Caco-2 (cell line): ENCODE measurements at places on chromosomes 13 and 19. TPM values are rescaled to one million over a fixed set of nuclear protein-coding genes. Genes with fewer than 3 reads are reported as not detected.

Gene LCP1
- total RNA-seq: 32.1 and 37.8 TPM in 2 replicates

Gene ATP8B3
- 0.28 and 0.45 TPM in 2 replicates for total RNA-seq

Gene SRRM5
- 0.81 and 1.0 TPM in 2 replicates for total RNA-seq

Gene CPT1C
- 1.9 and 2.0 TPM in 2 replicates for total RNA-seq

Gene PLIN4
- 0.09 and 0.21 TPM in 2 replicates for total RNA-seq

Gene ZFP14
- 3.5 and 4.0 TPM in 2 replicates for total RNA-seq

Gene NXNL1
- total RNA-seq: not detected in 2 replicates

Gene KLK15
- total RNA-seq: not detected in 2 replicates

Gene PRKCG
- total RNA-seq: 1.7 and 2.6 TPM in 2 replicates

Gene IGLON5
- not detected in 2 replicates for total RNA-seq

DNA sequence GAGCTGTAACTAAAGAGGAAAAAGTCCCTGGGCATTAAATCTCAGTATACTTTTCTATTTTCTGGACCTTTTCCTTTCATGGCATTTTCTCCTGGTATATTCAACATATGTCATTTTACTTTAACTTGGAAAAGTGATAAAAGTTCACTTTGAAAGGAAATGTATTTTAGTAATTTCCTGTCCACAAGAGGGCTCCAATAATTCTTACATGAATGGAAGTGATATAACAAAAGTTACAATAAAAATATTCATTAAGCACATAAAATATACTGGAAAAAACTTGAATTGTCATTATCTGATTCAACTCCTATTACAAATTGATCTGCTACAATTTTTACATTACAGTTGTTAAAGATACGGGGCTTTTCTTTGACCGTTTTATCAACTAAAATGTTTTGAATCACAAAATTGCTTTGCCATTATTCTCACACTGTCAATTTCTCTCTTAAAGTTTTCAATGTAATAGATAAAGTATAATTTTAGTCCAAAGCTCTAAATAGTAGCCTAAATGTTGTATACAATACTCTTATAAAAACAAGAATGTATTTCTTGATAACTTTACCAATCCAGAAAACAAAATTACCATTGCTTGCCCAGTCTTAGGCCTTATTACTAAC is 4.9 kb downstream of the UBL3 start:
- DNase-seq: no peak

DNA sequence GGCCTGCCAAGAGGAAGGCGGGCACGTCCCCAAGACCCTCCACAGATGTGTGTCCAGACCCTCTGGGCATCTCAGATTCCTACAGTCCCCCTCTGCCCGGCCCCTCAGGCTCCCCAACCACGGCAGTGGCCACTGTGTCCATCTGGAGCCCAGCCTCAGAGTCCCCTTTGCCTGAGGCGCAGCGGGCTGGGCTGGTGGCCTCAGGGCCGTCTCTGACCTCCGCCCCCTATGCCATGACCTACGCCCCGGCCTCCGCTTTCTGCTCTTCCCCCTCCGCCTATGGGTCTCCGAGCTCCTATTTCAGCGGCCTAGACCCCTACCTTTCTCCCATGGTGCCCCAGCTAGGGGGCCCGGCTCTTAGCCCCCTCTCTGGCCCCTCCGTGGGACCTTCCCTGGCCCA is 17.7 kb downstream of the CRX start:
- DNase-seq: no peak

DNA sequence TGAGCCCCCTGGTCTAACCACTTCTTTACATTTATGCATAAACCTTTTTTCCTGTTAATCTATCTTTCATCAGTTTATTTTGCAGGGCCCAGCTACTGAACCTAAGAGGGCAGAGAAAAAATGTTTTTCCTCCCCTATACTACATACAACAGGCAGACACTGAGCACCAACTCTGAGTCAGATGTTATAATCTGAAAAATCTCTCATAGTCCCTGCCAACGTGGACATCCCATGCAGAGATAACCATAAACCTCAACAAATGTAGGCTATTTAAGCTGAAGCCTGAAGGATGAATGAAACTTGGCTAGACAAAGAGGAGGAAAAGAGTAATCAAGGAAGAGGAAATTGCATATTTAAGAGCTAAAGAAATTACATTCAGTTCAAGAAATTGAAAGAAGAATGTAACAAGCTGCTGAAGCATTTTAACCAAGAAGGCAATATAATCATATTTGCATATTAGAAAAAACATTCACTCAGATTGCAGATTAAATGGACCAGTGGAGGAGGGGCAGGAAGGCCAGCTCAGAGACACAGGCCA is 2.6 kb downstream of the NEK3 start:
- no peak for DNase-seq

DNA sequence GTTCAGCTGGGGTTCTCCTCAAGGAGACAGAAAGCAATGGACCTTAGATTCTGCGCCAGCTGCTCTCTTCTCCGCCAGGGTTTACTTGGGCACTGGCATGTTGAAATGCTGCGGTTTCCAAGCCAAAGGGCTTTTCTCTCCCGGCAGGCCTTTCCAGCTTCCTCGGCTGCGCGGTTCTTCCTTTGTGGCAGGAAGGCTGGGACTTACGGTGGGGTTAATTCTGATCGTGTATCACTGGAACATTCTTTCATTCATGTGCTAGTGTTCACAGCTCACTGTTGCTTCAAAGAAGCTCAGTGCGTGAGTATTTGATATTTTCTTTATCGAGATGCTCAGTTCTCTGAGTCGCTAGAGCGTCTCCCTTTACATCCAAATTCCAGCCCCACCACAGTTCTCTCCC is 723.2 kb downstream of the UQCRFS1 start:
- no peak for DNase-seq

GRCh38 chr13:68410007-68410406 is 1179.9 kb upstream of the PCDH9 start:
- DNase-seq: no peak

- DNase-seq: no peak
Observed at GRCh38 chr13:30276178-30276577, 31.2 kb downstream of the KATNAL1 start.

DNA sequence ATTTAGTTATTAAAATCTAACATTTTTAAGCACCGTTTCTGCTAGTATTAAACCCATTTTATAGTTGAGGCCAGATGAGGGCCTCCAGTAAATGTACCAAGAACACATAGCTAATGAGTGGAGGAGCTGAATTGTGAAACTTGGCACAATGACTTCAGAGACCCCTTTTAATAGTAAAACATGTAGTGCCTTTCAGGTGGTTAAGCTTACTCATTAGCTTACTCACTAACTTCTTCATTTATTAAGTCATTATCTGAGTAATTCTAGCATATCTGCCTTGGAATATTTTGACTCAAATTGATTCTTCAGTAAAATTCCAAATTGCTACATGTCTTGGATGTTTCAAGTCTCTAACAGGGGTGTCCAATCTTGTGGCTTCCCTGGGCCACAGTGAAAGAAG is 735.2 kb downstream of the LIG4 start:
- DNase-seq: no peak

GRCh38 chr19:3499738-3500428 is 591 bp downstream of the DOHH start:
- no peak for DNase-seq

GRCh38 chr13:54949735-54950134 is 1921.1 kb downstream of the OLFM4 start:
- DNase-seq: no peak

DNA sequence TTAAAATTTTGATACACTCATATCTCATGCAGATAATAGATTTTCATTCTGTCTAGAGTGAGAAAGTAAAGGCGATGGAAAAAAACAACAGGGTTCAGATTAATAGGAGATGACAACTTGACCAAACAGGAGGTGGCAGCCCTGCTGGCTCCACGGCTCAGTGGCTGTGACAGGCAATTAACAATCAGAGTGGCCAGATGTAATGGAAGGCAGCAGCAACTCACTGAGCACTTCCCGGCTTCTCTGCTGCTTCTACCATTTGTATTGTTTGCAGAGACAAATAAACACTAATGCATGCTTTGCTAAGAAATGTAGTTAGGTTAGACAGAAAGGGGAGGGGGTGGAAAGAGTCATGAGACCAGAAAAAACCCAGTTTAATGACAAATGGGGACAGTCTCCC is 473.0 kb upstream of the SLC10A2 start:
- DNase-seq: no peak

DNA sequence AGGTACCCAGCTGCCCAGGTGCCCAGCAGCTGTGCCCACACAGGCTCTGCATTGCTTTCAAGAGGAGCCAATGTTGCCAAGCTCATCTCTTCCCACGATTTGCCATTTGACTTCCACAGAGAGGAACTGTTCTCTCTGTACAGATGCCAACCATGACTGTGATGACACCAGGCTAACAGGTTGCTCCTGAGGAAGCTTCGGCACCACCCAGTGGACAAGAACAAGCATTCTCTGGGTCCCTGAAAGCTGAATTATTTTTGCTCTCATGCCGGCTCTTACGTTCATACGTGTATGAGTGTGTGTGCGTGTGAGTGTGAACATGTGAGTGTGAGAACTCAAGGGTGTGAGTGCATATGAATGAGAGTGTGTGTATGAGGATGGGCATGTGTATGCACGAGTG is 535.2 kb downstream of the LIG4 start:
- no peak for DNase-seq

GRCh38 chr13:79108914-79109643 is 297.0 kb downstream of the RBM26 start:
- no peak for DNase-seq

DNA sequence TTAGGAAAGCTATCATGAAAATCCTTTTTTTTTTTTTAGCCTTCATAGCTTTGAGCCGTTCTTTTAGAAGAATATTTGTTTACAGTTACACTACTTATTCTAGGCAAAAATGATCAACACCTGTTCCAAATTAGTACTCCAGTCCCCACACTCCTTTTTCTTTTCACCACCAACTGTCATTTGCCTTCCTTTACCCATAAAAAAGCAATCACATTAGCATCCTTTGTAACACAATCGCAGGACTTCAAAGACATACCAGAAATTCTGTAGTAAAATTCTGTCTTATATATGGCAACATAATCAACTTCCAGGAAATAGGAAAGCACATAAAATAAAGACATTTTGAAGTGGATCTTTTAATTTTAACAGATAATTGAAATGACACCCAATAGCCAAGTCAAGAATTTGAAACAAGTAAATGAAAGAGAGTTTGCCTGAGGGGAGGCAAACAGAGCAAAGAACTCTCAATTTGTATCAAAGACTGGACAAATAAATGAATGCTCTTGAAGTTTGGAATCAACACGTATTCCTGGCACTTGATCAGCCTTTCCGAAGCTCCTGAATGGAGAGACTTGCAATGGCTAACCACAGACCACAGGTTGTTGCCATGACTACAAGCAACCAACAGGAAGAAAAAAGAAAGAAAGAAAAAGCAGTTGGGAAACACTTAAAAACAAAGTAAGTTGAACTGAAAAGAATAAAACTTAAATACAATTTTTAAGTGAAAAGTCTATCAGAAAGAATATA is 206.8 kb downstream of the PCDH9 start:
- no peak for DNase-seq

GRCh38 chr13:67146523-67147130 is 83.5 kb downstream of the PCDH9 start:
- DNase-seq: no peak

- DNase-seq: no peak
Observed at GRCh38 chr13:44117816-44118215, 238.1 kb downstream of the LACC1 start.

- no peak for DNase-seq
Observed at GRCh38 chr13:43805681-43806128, 18.9 kb upstream of the ENOX1 start.

- DNase-seq: no peak
Observed at GRCh38 chr13:29081036-29081435, 260.9 kb downstream of the MTUS2 start.

- DNase-seq: no peak
Observed at GRCh38 chr13:97295283-97296182, 73.4 kb downstream of the MBNL2 start.

GRCh38 chr13:74129500-74130191 is 4.6 kb downstream of the KLF12 start:
- DNase-seq: no peak

GRCh38 chr13:88628882-88629281 is 957.7 kb downstream of the SLITRK5 start:
- DNase-seq: no peak

- no peak for DNase-seq
Observed at GRCh38 chr19:43738780-43739211, 16.0 kb downstream of the SMG9 start.

GRCh38 chr19:49749055-49749716 is 13.9 kb downstream of the TSKS start:
- no peak for DNase-seq

DNA sequence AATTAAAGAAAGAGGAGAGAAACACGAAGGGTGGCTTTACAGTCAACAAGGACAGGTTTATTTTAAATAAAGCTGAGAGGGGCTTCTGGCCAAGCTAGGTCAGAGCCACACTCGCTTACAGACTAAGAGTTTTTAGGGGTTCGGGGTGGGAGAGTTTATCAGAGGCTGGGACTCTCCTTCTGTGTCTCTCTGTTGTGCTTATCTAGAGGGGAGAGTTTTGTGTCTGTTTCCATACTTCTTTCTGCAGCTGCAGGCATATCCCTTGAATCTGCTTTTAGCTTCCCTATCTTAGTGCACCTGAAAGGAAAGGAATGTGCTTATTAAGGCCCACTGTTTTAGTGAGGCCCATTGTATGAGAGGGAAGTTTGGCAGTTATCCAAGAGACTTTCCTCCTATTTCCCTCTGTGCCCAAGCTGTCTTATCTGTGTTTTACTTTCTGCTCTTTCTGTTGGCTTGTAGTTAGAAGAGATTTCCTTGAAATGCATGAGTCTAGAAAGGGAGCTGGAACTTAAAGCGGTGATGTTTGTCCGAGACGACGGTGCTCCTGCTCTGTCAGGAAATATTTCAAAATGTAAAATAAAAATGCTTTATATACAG is 275.3 kb downstream of the KCTD12 start:
- DNase-seq: no peak
